ENCODE measurements at places on chromosomes 5 and 9. TPM values are rescaled to one million over a fixed set of nuclear protein-coding genes. Genes with fewer than 3 reads are reported as not detected.

The PCDHB10 gene
- total RNA-seq, result not detected

The NOTCH1 gene
- total RNA-seq, result 143 TPM

The RFESD gene
- 1.4 TPM for total RNA-seq

The SELENOP gene
- total RNA-seq, result 899 TPM

The FRRS1L gene
- total RNA-seq, result 0.96 TPM

The CENPH gene
- total RNA-seq, result 1.2 TPM

The CER1 gene
- not detected for total RNA-seq

The GFI1B gene
- 1.7 TPM for total RNA-seq

The DMRT2 gene
- total RNA-seq, result 3.0 TPM

The HTR1A gene
- not detected for total RNA-seq

The TAF11L5 gene
- total RNA-seq, result not detected

The NUP214 gene
- total RNA-seq, result 152 TPM

The PCDHGB5 gene
- total RNA-seq, result 6.4 TPM

The PCDHGA9 gene
- total RNA-seq, result 1.2 TPM

The BSPRY gene
- total RNA-seq, result 9.0 TPM

The HAVCR1 gene
- total RNA-seq, result 3.7 TPM

The CHSY3 gene
- 0.60 TPM for total RNA-seq

The IFNA13 gene
- total RNA-seq, result not detected

The TMC1 gene
- total RNA-seq, result not detected

The FOXD4 gene
- total RNA-seq, result not detected

Measured in transverse colon (tissue), 4 donors.